ENCODE measurements at places on chromosomes 6 and 20.

GRCh38 chr6:15790116-15790515, 127.3 kb upstream of the DTNBP1 start:
- no peak for DNase-seq

GRCh38 chr6:111997853-111998208, 56.1 kb upstream of the CCN6 start:
- no peak for DNase-seq

DNA sequence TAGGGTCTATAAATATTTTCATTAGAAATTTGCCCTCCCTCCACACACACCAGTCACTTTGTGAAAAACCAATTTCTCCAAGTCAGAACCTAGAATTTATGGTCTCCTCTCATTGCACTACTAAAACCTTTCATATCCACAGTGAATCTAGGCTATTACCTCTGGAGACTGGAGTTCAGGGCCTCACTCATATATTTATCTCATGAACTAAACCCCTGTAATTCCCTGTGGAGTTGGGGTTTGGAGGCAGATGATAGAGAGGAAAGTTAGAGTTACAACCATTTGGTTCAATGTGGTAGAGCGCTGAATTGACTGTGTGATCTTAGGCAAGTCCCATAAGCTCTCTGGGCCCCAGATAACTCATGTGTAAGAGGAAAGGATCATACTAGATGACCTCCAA, 18.2 kb upstream of the CEP85L start:
- DNase-seq: no peak

- DNase-seq: no peak
Measured at GRCh38 chr20:4445784-4446183, 275.9 kb upstream of the PRND start.

DNA sequence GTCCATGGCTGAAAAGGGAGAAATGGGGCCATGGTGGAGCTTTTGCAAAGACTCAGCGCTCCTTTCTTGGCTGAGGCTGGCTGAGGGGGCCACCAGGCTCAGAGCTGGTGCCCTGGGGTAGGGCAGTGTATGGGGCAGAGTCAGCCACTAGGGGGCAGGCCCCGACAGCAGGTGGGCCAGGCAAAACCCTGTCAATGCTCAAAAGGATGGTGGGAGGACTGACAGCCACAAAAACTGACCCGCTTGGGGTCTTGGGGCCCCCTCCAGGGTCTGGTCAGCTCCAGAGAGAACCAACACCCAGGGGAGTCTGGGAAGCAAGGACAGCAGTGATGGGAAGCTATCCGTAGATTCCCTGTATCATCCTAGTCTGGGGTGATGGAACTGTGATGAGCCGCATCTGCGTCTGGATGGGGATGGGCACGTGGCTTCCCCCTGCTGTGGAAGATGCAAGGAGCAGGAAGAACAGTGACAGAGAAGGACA, 306.9 kb downstream of the DHX35 start:
- DNase-seq: peak; percentile 50

DNA sequence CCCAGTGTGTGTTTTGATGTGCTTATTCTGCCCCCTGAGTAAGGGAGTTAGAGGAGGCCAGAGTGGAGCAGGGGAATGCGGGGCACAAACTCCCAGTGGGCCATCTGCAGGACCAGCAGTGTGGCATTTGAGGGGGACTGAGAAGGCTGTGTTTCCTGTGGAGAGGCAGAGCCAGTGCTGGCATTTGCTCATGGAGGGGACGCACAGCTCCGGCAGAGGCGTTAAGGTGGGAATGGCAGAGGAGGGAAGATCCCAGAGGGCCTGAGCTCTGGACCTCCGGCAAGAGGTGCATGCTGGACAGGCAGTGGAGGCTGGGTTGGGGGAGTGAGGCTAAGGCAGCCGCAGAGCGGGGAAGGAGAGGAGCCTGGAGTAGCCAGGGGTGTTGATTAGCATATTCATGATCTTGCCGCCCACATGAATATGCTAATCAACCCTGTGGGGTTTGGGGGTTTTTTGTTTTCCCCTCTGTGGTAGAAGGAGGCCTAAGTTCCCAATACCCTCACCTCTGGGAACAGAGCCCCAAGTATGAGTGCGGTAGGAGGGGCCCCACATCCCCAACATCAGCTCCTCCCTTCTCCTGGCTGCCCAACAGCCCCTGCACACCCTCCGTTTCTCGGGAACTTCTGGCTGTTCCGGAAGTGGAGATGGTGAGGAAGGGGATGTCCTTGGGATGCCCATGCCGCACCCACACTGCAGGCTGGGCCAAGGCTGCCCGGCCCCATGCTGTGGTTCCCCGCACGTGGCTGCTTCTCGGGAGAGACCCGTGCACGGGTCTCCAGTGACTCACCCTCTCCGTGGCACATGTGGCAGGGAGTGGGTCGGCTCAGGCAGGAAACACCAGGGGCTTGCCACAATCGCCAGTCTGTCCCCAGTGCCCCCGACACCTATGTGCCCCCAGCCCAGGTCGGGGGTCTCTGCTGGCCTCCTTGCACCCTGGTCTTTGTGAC, 33.8 kb downstream of the DLGAP4 start:
- no peak for DNase-seq

DNA sequence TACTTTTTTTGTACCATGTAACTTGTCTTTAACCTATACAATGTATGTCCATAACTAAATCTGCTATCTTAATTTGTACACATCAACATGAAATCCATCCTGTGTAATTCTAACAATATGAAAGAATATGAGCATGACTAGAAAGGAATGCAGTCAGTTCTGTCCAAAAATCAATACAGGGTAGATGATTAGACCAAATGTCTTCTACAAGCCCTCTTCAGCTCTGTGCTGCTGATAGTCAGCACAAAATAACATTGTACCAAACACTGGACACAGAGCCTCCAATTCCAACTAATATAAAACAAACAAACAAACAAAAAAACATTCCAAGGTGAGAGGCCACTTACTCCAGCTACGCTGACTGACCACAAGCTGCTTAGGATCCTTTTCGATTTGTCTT, 301.4 kb upstream of the IRAK1BP1 start:
- no peak for DNase-seq

DNA sequence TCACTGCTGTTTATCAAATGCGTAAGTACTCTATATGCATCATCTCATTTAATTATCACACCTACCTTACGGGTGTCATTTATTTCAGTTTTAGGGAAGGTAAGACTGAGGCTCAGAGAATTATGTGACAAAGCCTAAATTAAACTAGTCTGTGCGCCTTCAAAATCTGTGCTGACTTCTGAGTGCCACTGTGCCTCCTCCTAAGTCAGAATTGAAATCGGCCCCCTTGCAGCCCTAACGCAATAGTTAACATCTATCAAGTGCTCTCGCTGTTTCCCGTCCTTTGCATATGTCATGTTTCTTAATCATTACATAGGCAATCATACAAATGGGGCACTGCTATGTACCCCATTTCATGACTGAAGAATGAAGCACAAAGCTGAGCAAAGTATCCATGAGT, 79.0 kb upstream of the PDE10A start:
- DNase-seq: no peak

- no peak for DNase-seq
Measured at GRCh38 chr6:40326714-40327421, 260.3 kb downstream of the LRFN2 start.

All from RPMI8226 (cell line).